ENCODE measurements at places on chromosomes 11 and 22. TPM values are rescaled to one million over a fixed set of nuclear protein-coding genes. Genes with fewer than 3 reads are reported as not detected.

The OR51I1 gene
- polyA plus RNA-seq, result not detected

The CHRDL2 gene
- 0.45 TPM for polyA plus RNA-seq

The TREH gene
- 0.43 TPM for polyA plus RNA-seq

The TFIP11 gene
- 40.8 TPM for polyA plus RNA-seq

The APOA4 gene
- polyA plus RNA-seq, result 1.5 TPM

The ARHGAP1 gene
- 53.6 TPM for polyA plus RNA-seq

The TMEM134 gene
- polyA plus RNA-seq, result 67.0 TPM

The POU2AF3 gene
- 8.6 TPM for polyA plus RNA-seq

- DNase-seq, result no peak
Measured at GRCh38 chr11:62542750-62543567, 3.6 kb downstream of the AHNAK start.

DNA sequence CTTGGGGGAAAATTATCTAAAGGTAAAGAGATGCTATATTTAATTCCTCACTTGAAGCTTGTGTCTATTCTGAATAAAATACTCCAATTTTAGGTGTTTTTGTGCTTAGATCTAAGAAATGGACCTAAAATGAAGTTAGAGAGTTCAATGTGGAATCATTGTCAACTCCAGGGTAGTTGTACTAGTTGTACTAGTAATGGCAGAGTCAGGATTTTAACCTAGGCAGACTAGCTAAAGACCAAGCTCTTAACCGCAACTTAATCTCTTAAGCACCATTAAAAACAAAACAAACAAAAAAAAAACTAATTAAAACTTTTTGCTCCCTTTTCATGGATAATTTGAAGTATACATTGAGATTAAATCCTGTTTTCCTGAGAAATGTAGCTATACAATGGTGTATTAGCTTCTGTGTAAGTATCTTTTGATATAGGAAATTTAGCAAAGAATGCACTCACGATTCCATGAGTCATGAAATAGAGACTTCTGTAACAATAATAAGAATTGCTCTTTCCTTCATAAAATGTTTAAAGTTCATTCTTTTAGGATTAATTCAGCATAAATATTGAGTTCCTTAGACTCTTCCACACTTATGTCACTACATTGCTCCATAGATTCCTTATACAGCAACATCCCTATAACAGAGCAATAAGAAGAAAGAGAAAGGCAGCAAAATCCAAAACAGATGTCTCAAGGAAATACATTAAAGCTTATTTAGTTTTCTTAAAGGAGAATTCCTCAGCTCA is 26.5 kb upstream of the SOX6 start:
- no peak for DNase-seq

- DNase-seq, result no peak
Measured at GRCh38 chr11:14813516-14813915, 78.5 kb downstream of the CYP2R1 start.

DNA sequence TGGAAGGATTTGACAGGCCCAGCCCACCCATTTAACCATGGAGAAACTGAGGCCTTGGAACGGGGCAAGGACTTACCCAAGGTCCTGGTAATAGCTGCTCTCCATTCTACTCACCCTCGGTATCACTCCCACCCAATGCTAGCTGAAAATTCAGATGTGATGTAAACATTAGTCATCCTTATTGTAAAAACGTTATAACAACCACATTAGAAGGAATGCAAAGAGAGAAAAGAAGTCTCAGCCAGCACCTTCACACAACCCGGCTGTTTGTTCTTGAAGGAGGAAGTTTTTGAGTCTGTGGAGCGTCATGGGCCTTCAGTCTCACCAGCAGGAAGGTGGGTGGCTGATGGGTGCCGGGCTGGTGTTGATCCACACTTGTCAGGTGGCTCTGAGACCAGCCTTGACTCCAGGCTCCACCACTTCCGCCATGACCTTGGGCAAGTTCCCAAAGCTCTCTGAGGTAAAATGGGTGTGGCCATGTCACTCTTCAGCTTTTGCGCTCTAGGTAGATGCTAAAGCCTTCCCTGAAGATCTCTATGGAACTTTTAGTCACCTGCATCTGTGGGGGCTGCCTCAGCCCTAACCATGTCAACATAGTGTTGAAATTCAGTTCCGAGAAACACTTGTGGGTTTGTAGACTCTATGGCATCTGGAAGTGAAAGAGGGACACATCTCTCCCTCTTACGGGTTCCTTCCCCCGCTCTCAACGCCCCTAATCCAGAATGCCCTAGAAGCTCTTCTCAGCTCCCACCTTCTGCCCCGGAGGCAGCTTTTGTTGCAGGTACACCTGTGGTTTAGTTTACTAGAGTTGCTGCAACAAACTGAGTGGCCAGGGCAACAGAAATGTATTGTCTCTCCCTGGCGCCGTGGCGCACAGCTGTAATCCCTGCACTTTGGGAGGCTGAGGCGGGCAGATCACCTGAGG is 14.8 kb downstream of the CD6 start:
- no peak for DNase-seq

GRCh38 chr11:62306227-62306626 is 7.4 kb upstream of the SCGB1D4 start:
- DNase-seq, result no peak

GRCh38 chr22:17964643-17965042 is 59.7 kb downstream of the MICAL3 start:
- no peak for DNase-seq

DNA sequence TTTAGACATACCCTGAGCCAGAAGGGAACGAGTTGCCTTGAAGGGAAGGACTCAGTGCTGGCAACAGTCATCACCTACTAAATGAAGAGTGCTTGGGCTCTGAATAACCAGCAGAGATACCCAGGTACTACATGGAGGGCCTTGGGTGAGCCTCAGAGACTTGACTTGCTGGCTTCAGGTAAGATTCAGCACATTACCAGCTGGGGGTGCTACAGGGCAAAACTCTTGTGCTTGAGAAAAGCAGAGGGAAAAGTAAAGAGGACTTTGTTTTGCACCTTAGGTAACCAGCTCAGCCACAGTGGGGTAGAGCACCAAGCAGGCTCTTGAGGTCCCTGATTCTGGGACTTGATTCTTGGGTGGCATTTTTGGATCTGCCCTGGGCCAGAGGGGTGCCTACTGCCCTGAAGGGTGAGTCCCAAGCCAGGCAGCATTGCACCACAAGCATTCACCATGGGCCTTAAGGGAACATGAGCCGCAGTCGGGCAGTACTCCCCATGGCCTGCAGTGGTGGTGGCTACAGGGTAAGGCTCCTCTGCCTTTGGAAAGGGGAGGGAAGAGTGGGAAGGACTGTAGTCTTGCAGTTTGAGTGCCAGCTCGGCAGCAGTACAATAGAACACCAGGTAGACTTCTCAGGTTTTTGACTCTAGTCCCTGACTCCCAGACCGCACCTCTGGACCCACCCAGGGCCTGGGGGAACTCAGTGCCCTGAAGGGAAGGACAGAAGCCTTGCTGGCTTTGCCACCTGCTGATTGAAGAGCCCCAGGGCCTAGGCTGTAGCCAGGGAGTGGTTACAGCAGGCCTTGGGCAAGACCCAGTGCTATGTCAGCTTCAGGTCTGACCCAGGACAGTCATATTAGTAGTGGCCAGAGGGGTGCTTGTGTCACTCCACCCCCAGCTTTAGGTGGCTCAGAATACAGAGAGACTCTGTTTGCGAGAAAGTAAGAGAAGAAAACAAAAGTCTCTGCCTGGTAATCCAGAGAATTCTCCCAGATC is 22.7 kb upstream of the PLEKHA7 start:
- DNase-seq, result no peak

DNA sequence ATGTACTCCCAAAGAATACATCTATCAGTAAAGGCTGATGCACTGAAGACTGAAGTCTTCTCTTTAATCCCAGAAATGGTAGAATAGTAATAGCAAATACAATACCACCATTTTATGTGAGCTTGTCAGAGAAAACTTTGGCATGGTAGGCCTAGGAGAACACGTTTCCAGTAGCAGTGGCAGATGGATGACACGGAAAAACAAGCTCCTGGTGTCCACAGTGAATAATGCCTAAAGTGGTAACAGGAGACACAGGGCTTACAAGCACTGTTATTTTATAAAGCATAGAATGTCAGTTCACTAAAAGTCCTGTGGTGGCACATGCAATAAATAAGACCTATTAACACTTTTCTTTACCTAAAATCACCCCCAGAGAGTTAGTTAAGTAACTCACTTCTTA is 277.6 kb downstream of the TTC28 start:
- DNase-seq, result no peak

DNA sequence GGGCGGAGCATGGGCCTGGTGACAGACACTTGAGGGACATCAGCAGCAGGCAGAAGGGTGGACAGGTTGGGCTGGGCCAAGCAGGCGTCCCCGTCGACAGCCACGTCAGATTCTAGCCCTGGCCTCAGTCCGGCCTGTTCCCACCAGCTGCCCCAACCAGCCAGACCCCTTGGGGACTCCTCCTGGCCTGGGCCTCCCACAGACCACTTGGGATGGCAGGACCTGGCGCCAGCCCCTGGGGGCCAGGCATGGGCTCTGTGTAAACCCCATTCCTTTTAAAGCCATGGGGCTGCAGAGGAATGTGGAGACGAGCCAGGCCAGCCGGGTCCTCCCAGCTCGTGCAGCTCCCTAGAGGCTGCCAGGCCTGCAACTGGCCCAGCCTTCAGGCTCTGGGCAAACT is 4.7 kb upstream of the SUSD2 start:
- DNase-seq, result no peak

DNA sequence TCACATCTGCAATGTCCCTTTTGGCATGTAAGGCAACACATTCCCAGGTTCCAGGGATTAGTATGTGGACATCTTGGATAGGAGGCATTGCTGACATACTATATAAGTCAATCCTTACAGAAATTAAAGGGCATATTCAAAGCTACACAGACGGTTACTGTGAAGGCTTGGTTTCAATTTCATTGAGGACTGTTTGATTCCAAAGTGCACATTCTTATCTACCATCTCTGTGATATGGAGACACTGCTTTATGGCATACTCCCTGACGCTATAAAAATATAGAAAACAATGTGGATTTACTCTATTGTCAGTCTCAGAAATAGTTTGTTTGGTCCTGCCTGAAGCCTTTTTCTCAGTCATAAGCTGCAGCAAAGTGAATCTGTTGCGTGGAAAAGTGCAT is 1486.7 kb downstream of the FAM181B start:
- DNase-seq, result no peak

GRCh38 chr11:80844110-80844819 is 1403.4 kb upstream of the TENM4 start:
- DNase-seq, result no peak

GRCh38 chr11:92131289-92131865 is 93.2 kb upstream of the FAT3 start:
- DNase-seq, result no peak

DNA sequence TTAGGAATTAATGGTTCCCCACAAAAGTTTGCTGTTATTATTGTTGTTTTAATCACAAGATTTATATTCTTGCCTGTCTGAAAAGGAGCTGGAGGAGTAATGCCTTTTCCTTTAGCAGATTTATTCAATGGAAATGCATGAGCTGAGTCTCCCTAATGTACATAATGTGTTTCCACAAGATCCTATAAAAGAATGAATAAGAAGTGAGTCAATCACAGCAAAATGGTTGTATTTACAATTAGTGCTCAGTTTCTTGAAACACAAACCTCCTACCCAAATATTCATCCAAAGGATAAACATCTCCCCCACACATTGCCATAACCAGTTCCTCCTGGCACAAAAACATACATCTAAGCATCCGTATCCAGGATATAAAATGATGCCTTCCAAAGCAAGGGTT is 33.3 kb downstream of the ME3 start:
- no peak for DNase-seq

GRCh38 chr11:18669219-18669596 is 29.4 kb upstream of the TMEM86A start:
- DNase-seq, result no peak

DNA sequence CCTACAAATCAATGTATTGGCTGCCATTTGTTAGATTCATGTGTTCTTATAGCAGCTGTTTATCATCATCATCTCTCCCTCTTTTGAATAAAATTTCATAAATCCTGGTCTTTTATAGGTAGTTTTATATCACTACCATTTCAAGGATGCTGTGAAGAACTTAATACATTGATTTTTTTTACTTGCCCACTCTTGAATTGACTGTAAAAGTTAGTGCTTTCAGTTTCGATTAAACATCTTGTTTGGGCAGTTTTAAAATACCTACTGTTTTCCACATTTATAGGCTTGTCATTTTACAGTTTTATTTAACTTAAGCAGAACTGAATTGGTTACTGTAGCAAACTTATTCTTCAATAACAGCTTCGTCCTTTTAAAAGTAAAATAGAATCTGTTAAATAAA is 59.5 kb downstream of the TTC17 start:
- DNase-seq, result no peak

DNA sequence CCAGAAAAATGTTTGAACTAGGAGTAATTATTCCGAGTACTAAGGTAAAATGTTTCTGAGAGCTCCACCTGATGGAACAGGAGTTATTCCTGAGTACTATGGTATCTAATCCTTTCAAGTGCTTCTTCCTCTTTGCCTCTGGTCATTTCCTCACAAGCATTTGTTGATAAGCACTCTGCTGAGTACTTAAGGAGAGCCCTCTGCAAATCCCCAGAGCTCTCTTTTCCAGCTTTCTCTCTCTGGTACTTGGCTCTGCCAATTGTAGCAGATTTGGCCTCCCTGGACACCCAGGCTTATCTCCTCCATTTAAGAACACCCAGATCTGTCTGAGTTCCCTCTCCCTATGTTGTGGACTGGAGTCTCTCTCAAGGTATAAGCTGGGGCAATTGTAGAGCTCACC is 457.0 kb downstream of the MN1 start:
- DNase-seq, result no peak

DNA sequence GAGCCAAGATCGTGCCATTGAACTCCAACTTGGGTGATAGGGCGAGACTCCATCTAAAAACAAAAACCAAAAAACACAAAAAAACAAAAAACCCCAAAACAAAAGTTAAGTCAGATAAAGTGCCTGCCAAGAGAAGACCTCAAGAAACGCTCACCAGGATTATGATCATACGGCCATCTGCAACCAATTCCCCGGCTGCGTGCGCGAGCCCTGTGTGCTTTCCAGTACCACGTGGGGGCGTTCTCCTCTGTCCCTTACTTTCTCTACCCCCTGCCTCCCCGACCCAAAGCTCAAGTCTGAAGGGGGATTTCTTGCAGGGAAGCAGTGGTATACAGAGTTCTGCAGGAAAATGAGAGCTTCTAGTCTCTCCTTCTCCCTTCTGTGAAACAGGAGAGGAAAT is 10.5 kb upstream of the RPS19BP1 start:
- DNase-seq, result no peak

DNA sequence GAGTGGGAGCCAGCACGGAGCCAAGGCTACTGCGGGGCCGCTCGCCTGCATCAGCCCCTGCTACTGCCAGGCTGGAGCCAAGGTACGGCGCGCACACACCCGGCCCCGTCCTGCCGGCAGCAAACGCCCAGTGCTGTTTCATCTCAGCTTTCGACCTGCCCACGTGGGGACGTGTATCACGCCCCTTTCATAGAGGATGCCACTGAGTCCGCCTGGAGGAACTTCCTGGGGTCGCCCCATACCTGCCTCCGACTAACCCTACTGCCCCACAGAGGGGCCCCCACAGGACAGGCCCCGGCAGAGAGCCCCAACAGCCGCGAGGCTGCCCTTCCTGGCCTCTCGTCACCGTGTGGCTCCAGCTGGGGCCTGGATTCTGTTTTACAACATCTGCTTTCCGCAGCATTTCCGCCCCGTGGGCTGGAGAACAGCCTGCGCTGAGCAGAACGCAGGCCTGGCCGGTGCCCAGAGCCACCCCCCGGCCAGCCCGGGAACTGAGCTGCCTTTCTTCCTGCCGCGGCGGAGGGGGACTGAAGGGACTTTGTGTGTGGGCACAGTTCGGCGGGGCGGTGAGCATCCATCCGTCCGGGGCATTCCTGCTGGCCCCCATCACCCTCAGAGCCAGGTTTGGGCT is 22.9 kb upstream of the ARHGAP8 start:
- no peak for DNase-seq
